Astrocyte of the cerebellum (primary cell): ENCODE measurements at places on chromosomes 12 and 14.

- no peak for DNase-seq
These were observed 5.1 kb downstream of the GPRC5D start for GRCh38 chr12:12946686-12947355.

- DNase-seq = no peak
These were observed 31.7 kb downstream of the RASAL1 start for GRCh38 chr12:113103756-113104450.

DNA sequence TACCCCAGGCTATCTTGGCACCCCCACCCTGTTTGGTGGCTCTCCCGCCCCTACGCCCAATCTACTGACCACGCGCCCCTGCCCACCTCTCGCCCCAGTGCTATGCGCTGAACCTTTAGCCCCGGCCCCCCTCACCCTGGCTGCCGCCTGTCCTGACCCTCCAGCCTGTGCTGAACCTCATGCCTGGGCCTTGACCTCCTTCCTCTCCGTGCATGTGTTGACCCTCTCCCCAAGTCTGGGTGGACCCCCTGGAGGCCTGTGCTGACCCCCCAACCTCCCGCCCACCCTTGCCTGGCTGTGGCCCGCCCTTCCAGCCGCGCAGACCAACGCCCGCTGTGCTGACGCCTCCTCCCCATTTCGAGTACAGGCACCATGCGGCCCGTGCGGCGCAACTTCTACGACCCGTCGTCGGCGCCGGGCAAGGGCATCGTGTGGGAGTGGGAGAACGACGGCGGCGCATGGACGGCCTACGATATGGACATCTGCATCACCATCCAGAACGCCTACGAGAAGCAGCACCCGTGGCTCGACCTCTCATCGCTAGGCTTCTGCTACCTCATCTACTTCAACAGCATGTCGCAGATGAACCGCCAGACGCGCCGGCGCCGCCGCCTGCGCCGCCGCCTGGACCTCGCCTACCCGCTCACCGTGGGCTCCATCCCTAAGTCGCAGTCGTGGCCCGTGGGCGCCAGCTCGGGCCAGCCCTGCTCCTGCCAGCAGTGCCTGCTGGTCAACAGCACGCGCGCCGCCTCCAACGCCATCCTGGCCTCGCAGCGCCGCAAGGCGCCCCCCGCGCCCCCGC lies 20.7 kb downstream of the DTX1 start:
- no peak for DNase-seq

DNA sequence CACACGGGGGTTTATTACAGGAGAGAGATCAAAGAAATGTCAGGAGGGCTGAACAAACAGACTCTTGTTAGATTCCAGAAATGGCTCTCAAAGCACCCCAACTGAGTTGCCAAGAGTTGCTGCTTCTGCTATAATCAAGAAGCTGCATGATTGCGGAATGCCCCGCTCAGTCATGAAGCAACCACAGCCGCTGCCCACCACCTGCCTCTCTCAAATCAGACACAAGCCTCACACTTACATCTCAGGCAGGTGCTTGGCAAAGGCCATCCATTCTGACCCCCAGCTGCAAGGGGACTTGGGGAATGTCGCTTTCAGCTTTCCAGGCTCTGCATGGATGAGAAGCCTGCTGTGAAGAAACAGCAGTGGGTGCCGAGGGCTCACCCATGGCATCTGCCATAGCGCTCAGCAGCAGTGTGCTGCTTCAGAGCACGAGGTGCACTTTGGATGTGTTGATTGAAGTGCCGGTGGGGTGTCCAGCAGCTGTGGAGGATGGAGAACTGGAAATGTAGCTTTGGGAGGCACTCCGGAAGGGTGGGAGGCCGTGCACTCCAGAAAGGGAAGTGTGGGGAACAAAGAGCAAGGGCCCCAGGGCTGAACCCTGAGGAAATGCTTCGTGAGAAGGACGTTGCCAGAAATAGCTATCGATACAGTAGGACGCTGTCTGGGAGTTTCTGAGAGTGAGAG lies 37.7 kb downstream of the LRRC74A start:
- no peak for DNase-seq
